ENCODE measurements at places on chromosomes 11 and 22.

DNA sequence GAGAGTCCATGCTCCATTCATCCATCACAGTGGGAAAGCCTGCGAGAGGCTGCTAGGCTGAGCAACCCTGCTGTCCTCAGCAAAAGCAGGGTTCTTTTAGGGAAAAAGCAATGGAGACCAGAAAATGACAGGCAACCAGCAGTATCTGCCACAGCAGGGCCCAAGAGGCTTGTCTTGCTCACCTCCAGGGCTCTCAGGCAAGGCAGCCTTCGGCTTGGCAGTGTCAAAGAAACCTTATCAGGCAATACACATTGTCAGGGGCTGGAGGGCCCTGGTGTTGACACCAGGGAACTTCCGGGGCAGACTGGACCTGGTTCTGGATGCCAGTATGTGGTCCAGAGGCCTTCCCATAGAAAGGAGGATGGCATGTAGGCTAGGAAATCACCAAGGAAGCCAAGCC is 10.2 kb upstream of the TLCD5 start:
- no peak for DNase-seq

GRCh38 chr11:107116358-107116757 is 98.1 kb upstream of the GUCY1A2 start:
- no peak for DNase-seq

DNA sequence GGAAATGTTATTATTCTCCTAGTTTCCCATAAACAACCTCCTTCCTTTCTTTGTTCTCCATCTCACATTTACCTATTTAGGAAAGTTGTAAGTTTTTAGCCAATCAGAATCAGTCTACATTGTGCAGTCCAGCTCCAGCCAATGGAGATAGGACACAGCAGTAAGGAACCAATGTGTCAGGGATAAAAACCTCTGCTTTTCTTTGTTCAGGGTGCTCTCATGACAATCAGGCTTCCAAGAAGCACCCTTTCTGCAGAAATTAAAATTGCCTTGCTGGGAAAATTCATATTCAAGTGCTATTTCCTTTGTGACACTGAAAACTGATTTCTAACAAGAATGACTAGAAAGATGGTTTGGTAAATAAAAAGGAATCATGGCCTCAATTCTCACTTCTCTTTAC is 14.6 kb downstream of the SCGB2A1 start:
- no peak for DNase-seq

DNA sequence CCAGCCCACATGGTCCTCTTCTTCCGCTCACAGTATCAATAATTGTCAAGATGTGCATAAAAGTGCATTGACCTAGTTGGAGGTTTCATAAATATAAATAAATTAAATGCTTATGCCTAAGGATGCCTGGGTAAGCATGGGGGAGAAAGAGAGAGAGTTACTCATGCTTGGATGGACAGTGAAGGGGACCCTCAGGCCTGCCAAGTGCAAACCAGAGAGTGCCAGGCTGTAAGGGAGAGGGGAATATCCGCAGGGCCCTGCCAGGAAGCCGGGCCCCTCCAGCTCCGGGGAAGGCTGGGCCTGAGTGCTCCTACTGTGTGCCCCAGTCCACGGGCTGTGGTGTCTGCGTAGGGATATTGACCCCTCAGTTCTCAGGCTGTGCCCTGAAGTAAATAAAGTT is 214.6 kb downstream of the DSCAML1 start:
- DNase-seq, result no peak
